ENCODE measurements at places on chromosomes 4 and X.

DNA sequence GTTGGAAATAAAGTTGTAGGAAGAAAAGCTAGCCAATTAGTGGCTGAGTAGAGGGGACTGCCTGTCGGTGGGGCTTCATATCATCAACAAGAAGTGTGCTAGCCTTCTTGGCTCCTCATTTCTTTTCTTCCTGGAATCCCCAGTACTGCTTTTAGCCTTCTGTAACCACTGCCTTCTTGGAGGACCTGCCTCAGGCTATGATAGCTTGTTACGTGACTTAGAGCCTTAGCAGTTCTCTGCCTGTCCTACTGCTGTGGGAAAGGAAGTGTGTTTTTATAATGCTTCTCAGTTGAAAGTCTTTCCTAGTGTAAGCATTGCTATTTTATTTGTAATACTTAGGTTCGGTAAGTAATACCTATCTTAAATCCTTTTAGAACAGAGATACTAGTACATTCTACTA, 61.9 kb downstream of the LARP1B start:
- DNase-seq, result no peak

DNA sequence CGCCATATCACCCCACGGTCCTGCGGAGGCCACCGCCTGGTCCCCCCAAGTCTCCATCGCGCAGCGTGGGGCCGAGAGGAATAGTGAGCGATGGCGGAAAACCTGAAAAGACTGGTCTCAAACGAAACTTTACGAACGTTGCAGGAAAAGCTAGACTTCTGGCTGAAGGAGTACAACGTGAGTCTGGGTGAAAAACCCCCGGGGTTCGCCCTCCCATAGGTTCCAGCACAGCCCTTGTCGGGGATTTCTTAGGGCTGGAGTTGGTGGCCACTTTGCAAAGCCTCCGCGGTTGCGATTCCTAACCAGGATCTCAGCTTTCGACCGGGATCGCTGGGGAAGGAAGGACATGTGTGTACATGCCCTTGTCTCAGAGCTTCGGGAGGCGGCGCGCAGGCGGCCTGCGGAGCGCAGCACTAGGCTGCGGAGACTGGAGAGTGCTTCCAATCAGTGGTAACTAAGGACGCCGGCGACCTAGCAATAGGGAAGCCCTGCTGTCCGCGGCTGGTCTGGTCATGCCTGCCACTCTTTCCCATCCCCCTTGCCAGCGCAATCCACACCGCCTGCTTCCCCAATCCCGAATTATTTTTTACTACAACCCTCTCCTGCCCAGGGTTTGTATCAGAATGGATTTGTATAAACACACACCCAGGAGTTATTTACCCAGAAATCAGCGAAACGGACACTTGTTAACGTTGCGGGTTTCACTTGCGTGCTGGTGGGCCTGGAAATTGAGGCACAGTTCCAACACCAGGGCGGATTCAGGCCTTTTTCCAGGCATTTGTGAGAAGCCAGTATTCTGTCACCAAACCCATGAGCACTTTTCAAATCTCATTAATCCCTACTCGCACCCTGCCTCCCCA, 741 bp downstream of the SPATA18 start:
- DNase-seq, result peak; percentile 35

GRCh38 chr4:113358784-113359183, 309.3 kb downstream of the ANK2 start:
- DNase-seq, result no peak

DNA sequence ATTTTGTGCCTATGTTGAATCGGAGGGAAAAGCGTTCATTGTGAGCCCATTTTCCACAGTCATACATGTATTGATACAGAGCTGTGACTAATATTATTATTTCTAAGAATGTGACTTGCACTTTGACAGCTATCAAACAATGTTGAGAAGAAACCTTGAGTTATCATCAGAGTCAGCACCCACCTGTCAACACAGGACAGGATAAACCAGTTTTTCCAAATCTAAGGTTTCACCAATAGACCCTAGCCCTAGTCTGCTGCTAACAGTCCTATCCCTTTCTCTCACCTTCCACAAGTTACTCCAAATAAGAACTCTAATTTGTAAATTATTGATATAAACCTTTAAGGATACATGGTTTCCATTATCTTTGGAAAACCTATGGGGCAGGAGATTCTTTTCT, 47.7 kb upstream of the DHX15 start:
- no peak for DNase-seq

GRCh38 chr4:37793562-37793961, 32.9 kb upstream of the PGM2 start:
- DNase-seq, result no peak

DNA sequence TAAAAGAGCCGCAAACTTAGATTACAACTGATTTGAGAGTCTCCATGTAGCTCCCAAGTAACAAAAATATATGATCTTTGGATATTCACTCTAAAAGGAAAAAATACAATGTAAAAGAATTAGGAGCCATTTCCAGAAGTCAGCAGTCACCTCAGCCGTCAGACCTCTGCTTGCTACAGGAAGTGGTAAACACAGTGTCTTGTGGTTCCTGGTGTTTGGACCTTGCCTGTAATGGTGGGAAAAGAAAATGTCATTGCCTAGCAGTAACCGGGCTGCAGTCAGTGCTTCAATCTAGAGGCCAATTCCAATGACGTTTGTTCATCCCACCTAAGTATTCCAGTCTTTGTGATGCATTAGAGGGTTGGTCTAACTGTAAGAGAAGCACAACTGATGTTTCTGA, 28.9 kb upstream of the SMIM31 start:
- DNase-seq, result no peak

- no peak for DNase-seq
Measured at GRCh38 chr4:84968925-84969324, 2.4 kb upstream of the WDFY3 start.

DNA sequence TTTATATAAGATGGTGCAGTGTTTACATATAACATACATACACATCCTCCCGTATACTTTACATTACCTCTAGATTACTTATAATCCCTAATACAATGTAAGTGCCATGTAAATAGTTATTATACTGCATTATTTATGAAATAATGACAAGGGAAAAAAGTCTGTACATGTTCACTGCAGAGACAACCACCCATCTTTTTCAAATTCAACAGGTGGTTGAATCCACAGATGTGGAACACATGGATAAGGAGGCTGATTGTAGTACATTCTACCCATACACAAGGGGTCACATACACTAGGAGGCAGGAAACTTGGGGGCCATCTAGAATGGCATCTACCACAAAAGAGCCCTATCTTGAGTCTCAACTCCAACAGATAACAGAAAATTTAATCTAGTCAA, 3.4 kb upstream of the IDS start:
- DNase-seq, result no peak

- DNase-seq, result no peak
Measured at GRCh38 chrX:17854531-17854930, 6.6 kb downstream of the RAI2 start.

DNA sequence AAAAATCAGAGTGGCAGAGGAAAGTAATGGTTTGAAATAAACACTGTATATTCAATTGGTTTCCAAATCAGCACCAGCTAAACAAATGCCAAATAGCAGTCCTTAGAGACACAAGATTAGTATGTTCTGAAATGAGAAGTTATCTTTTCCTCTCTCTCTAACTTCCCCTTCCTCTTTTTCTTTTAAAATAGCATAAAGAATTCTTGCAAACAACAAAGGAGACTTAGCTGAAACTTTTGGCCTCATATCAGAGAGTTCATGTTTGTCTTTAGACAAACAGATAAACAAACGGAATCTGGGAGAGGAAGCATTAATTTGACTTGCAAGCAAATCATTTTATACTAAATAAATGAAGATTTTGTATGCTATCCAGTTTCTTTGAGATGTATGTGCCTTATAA, 399.0 kb downstream of the GBA3 start:
- DNase-seq, result no peak

- DNase-seq, result no peak
Measured at GRCh38 chr4:6855692-6856297, 53.8 kb upstream of the TBC1D14 start.

GRCh38 chrX:138349351-138349750, 362.2 kb downstream of the FGF13 start:
- DNase-seq, result no peak

DNA sequence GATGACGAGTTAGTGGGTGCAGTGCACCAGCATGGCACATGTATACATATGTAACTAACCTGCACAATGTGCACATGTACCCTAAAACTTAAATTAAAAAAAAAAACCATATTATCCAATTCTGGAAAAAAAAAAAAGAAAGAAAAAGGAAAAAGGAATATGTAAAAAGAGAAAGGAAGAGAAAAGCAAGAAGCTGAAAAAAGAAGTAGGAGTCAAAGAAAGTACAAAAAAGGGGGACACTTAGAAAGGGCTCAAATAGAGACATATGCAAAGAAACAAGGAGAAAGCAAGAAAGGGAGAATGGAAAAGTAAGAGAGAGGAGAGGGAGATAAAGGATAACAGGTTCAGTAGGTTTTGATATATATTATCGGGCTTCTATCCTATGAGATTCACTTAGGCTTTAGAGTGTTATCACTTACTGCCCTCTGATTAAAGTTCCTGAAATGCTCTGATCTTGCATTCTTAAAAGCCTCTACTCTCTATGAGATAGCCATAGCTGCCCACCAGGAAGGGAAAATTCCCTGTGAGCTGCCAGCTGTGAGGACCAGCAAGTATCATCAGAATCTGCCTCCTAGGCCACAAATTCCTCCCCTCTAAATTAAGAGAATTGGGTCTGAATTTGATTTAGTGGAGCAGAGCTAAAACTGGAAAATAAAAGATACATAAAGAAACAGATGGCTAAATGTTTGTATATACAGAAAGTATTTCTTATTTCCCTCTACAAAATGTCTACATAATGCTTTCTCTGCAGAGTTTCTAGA, 95.2 kb downstream of the AMMECR1 start:
- DNase-seq, result no peak

- DNase-seq, result no peak
Measured at GRCh38 chr4:176123710-176124407, 58.2 kb downstream of the WDR17 start.

DNA sequence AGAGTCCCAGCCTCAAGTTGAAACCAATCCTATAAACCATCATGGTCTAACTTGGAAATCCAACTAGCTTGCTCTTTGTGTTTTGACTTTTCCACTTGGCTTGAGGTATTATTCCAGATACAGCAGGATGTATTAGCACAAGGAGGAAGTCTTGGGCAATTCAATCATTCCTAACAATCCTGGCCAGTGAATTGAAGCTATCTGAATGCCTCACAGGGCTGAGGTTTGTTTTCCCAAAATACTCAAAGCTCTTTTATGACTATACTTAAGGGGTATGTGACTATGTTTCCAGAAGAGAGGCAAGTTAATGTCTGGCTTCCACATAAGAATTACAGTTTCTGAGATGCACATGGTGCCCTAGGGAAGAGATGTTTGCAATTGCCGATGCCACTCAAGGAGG, 66.8 kb upstream of the SH3RF1 start:
- no peak for DNase-seq

DNA sequence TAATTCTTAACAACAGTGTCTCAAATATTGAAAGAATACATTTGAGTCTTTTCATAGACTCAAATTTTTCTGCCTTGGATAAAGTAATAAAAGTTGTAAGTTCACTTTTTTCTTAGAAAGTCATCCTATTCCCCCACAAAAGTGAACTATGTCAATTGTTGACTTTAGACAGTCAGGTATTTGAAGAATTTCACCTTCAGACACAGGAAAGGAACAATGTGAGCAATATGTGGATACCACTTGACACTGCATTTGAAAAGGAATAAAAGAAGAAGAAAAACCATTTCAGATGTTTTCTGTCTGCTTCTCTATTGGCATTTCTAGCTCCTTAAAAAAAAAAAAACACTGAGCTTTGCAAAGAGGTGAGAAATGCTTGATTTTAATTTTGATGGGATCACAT, 1389.0 kb upstream of the IGFBP7 start:
- no peak for DNase-seq

DNA sequence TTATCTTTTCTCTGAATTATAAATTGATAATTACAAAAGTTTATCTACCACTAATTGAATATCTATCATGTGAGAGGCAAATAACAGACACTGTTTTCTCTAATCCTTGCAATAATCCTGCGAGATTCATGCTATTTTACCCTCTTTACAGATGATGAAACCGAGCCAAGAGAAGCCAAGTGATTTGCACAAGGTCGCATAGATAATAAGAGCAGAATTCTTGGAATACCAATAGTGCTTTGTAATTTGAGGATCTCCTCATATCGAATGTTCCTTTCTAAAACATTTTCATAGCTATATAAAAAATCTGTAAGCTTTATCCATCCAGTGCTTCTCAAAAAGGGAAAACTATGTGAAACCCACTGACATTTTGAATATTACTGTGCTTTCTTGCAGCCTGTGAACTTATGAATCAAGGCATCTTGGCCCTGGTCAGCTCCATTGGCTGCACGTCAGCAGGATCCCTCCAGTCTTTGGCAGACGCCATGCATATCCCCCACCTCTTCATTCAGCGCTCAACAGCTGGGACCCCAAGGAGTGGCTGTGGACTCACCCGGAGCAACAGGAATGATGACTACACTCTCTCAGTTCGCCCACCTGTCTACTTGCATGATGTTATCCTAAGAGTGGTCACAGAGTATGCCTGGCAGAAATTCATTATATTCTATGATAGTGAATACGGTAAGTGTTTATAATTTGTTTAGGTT, 743.8 kb upstream of the ATOH1 start:
- DNase-seq, result no peak

DNA sequence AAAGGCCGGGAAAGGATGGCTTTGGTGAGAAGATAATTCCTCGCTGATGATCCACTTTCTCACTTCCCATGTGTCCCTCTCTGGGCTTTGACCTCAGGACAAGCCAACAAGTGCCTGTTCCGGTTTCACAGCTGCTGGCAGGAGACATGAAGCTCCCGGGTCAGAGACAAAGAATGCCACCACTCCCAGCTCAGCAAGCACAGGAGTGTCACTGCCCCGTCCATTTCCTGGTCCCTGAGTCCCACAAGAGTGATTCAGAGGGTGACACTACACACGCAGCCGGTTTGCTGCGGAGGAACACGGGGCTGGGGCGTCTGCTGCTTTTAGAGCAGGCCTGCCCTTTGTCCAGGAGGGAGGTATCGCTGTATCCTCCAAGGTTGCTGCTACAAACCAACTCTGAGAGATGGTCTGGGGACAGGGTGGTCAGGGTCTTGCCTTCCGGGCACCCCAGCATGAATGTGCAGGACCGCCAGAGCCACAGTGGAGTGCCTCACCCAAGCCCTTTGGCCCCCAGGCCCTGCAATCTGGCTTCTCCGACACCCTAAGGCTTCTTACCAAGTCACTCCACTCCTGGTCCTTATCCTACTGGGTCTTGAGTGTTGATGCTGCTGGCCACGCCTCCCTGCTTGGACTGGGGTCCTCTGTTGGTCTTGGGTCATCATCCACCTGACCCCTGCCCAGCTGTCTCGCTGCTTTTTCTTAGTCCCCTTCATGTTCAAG, 49.5 kb downstream of the CPZ start:
- DNase-seq, result peak; percentile 18

All from ovary (tissue), 10 donors.